Activated naive CD4-positive, alpha-beta T cell treated with anti-CD3 and anti-CD28 coated beads, Interleukin-2, amount 50 U/mL, for 72 hours (primary cell): ENCODE measurements at places on chromosomes 4 and X.
A peak's percentile ranks its signal among the peaks of the same experiment; 100 is the strongest.

GRCh38 chrX:94676285-94676684 lies 1002.3 kb downstream of the FAM133A start:
- DNase-seq, result no peak

GRCh38 chr4:177128306-177128705 lies 181.4 kb upstream of the NEIL3 start:
- no peak for DNase-seq

DNA sequence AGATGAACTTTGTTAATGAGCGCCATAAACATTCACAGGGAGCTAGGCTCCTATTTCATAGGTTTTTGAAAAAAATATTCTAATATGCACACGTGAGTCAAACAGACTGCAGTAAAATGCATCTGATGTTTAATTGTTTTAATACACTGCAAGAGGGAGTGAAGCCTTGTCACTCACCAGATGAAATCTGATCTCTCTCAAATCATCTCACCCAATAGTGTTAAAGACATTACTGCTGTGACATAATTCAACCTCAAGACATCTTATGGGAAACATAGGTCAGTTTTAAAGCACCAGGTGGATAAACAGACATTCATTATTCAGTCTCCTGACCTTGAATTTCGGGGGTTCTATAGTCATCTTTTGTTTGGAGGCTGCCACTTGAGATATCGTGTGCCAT lies 148.3 kb downstream of the MAML3 start:
- no peak for DNase-seq

- no peak for DNase-seq
Observed at GRCh38 chr4:127601029-127601428, 31.7 kb upstream of the INTU start.

GRCh38 chr4:15765910-15766697 lies 12.0 kb upstream of the CD38 start:
- peak; percentile 41 for DNase-seq

GRCh38 chr4:181158971-181159370 lies 1084.2 kb upstream of the TENM3 start:
- DNase-seq, result no peak

DNA sequence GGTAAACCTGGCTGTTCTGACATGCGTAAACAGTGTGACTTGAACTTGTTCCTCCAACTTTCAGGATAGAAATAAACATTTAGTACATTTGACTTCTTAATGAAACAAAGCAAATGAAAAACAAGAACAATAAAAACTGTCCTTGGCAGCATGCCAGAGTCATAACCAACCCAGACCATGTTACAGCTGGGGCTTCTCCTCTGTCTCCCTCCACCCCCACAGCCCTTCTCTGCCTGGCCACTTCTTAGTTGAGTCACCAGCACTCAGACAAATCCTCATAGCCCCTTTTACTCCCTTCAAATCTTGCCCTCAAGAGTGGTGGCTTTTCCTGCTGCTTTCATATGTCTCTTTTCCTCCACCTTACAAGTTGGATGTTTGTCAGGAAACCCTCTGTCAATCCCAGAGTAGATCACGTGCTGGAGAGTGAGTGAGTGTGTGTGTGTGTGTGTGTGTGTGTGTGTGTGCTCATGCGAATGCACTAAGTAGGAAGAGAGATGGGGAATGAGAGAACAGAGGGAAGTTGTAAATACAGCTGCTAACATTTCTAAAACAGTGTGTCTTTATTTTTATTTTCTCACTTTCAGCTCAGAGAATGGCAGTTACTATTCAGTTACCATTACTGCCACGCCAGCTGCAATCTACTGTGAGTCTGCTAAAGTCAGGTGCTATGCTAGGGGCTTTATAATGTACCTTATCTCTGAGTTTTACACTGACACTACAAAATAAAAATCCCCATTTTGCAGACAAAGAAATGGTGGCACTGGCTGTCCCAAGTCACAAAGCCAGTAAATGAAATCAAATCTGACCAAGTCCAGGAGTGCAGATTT lies 15.0 kb downstream of the SCARB2 start:
- DNase-seq, result peak; percentile 70

GRCh38 chr4:165519591-165519990 lies 140.8 kb downstream of the CPE start:
- no peak for DNase-seq

DNA sequence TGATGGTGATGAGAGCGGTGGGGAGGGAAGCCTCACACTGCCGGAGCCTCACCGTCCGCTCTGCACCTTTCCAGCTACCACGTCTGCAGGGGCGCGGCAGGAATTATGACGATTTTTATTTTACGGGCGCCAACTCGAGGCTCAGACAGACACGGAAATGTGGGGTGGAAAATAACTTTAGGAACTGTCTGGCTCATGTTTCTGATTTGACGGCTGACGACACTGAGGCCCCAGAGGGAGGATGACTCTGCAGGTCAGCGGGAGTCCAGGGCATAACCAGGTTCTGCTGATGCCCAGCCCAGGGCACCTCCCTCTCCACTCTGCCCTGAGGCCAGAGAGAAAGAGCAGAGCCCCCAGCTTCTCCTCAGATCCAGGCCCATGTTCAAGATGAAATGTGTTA lies 43.9 kb downstream of the C4orf50 start:
- no peak for DNase-seq

DNA sequence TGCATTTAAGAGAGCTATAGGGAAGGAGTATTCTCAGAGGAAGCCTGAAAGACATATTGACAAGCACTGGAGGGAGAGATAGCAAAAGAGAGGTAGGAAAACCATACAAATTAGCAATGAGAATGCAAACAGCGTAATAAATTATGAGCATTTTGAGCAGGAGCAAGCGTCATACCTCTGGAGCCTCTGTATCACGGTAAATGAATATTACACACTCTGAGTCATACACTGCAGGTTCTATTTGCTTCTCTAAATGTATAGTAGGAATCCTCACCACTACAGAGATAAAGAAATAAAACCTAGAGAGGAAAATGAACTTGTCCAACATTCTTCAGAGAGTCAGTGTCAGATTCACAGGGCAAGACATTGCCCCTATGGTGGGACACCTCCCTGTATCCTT lies 46.4 kb upstream of the GABRE start:
- no peak for DNase-seq

GRCh38 chrX:65587616-65588526 lies 53.3 kb upstream of the LAS1L start:
- DNase-seq, result no peak

- DNase-seq, result no peak
Observed at GRCh38 chrX:10875995-10876394, 235.1 kb upstream of the HCCS start.

- DNase-seq, result no peak
Observed at GRCh38 chrX:42752730-42753129, 25.2 kb downstream of the PPP1R2C start.

DNA sequence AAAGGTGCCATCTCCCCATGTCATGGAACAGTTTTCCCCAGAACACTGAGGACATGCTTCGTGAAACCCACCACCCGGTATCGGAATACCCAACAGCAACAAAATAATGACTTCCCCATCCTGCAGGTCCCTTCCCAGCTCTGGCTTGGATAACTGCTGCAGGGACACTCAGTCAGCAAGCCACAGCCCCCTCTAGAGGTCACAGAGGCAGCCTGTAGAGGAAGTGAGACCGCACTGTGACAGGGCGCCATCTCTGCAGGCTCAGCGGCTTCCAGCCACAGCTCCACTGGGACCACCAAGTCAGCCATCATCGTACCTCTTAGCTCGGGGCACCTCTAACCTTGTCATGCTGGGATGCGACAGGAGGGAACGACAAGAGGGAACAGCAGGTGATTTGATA lies 315.9 kb downstream of the LDB2 start:
- no peak for DNase-seq

- no peak for DNase-seq
Observed at GRCh38 chr4:24781999-24782745, 13.2 kb upstream of the SOD3 start.

DNA sequence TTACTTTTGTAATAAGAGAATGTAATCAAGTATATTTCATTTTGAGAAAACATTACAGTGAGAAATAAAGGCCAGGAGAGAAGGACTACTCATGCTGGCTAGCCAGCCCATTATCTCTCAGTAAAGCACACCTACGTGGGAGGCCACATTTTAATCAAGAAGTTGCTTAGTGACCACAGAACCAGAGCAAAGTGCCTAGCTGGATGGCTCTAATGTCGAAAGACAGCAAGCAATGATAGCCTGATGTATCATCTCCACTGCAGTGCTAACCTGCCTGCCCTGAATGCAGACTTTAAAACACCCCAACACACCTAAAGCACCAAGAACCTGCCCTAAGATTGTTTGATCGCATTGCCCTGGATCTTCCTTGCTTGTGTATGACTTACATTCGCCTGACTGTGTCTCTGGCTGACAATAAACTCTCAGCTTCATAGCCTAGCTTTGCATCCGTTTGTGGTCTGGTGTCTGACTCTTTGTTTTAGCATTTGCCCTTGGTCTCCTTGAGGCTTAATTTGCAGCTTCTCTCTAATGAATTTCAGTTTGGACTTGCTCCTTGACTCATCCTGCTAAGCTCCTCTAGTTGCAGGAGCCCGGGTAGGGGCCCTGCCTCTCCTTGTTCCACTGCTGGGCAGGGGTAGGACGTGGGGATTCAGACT lies 31.4 kb upstream of the SOWAHD start:
- DNase-seq, result no peak

DNA sequence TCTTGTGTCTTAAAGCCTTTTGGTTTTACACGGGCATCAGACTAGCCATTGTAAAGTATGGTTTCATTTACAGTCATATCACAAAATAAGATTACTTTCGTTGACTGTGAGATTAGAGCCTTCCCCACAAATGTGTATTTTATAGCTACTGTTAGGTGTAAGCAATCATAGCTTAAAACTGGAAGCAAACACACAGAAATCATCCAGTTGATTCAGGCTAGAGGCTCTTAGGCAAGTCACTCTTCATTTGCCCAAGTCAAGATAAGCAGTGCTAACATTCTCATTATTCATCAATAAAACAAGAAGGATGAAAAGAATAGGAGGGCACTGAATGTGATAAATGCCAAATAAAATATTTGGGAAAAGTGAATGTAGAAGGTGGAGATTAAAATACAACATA lies 448.7 kb upstream of the FAM241A start:
- no peak for DNase-seq

GRCh38 chr4:184899261-184900134 lies 73.7 kb upstream of the ACSL1 start:
- no peak for DNase-seq

- DNase-seq, result peak; percentile 61
Observed at GRCh38 chrX:101617211-101618191, at the start of gene ARMCX6. TSS of gene ARMCX6 (minus strand) at chrX:101618000. CDS start at chrX:101616620, 1,380 bp downstream.

DNA sequence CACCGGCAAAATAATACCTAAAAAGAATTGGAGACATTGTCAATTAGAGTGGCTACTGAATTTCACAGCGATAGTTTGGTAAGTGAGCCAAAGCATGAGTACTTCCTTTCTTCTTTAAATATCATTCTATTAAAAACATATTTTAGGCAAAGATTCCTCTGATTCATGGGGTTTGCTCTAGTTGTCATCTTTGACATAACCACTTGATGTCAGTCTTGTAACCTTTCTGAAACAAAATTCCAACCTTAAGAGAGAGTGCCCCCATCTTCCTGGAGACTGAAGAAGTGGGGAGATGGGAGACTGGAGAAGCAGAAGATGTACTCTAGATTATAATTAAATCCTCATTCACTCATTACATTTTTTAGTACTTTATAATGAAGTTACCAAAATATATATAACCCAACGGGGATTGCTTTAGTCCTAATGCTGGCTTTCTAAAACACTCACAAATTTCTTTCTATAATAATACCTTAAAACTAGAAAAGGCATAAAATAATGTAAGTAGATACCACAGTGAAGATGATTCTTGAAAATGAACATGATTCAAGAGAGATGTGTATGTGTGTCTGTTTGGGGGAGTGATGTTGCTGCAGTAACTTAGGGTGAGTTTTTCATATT lies 96.4 kb downstream of the EMCN start:
- DNase-seq, result no peak

GRCh38 chr4:81786063-81786763 lies 314.5 kb upstream of the RASGEF1B start:
- DNase-seq, result no peak

GRCh38 chr4:44257461-44257860 lies 191.1 kb downstream of the KCTD8 start:
- no peak for DNase-seq

GRCh38 chrX:107542500-107542899 lies 85.8 kb upstream of the PRPS1 start:
- DNase-seq, result no peak

DNA sequence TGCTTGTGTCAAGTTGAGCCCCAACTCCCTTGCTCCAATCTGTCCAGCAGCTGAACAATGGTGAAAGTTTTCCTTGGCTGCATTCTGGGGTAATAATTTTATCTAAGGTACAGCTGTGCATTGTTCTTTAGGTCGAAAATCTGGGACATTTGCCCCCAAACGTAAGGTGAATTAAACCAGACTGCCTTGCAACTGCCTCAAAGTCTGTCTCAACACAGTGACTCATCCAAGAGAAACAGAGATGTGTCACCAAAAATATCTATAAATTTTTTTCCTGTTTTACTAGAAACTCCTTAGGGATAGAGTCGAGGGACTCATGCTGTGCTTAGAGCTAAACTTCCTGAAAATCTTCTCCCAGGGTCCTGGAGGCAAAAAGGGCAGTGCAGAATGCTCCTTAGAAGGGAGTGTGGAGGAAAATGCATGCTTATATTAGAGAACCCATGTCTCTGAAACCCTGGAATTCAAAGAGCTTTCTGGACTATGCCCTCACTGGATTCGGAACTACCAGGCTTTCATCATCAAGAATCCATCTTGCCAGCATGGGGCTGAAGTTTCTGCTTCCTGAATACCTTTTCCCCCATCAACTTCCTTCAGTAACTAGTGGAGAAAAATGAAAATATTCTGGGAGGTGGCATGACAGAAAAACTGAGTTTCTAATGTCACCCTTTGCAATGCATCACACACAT lies 115.7 kb downstream of the PALLD start:
- DNase-seq, result no peak

DNA sequence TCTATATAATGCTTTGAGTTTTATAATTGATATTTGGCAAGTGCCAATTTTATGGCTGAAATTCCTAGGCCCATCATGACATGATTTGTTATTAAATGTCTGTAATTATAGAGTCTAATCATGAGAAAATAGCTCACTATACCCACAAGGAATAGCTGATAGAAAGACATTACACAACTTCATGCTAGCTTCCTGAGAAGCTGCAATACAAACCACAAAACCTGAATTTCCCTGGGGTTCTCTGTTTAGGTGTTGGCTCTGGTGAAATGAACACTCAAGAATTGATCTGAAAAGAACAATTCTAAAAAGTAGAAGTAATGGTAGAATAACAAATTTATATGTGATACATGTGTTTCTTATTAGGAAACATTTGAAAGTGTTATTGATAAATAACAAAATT lies 169.6 kb downstream of the GASK1B start:
- DNase-seq, result no peak
